ENCODE measurements at places on chromosomes 7 and 10.

GRCh38 chr10:1425879-1426278, 311.4 kb downstream of the ADARB2 start:
- DNase-seq: no peak

GRCh38 chr10:132134241-132135052, 52.3 kb upstream of the DPYSL4 start:
- DNase-seq: no peak

DNA sequence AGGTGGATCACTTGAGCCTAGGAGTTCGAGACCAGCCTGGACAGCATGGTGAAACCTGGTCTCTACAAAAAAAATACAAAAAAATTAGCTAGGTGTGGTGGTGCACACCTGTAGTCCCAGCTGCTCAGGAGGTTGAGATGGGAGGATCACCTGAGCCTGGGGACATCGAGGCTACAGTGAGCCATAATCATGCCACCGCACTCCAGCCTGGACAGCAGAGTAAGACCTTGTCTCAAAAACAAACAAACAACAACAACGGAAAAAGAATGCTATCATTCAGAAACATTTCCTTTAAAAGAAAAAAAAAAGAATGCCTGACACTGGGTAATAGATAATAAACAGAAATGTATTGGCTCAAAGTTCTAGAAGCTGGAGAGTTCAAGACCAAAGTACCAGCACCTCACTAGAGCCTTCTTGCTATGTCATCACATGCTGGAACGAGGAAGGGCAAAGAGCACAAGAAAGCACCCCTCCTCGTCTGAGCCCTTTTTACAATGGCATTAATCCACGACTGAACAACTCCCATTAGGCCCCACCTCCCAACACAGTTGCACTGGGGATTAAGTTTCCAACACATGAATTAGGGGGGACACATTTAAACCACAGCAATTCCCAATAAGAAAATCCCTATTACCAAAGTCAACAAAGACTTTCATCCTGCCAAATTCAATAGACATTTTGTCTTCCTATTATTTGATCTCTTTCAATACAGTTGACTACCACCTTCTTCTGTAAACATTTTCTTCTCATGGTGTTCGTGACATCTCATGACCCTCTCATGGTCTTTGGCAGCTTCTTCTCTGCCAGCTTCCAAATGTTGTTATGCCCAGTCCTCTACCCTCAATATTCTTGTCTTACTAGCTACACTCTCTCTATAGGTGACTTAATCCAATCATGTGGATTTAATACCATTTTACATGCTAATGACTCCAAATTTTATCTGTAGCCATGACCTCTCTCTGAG, 20.0 kb downstream of the AKR1D1 start:
- DNase-seq: no peak

DNA sequence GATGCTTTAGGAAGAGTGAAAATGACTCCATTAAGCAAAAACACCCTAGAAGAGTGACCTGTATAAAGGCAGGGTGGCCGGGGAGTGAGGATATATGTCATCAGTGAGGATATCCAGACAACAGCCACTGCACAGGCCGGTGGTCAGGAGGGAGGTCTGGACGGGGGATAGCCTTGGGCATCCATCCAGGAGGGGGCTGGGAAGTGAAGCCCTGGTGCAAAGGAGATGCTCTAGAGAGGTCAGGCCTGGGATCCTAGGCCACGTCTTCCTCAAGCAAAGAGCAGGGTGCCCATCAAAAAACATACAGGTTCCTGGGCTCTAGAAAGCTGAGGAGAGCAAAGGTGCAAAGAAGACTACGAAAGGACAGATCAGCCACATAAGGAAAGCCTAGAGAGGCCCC, 25.6 kb downstream of the FAM171A1 start:
- no peak for DNase-seq
